ENCODE measurements at places on chromosomes 16 and 17. TPM values are rescaled to one million over a fixed set of nuclear protein-coding genes. Genes with fewer than 3 reads are reported as not detected.

The SHISA6 gene
- 0.17 TPM for polyA plus RNA-seq

The HP gene
- polyA plus RNA-seq: 0.92 TPM

The CNTNAP1 gene
- 7.7 TPM for polyA plus RNA-seq

The CBX2 gene
- 2.0 TPM for polyA plus RNA-seq

The RND2 gene
- polyA plus RNA-seq: 0.23 TPM

The CES3 gene
- 13.2 TPM for polyA plus RNA-seq

The ACSF3 gene
- 42.2 TPM for polyA plus RNA-seq

The P2RX1 gene
- polyA plus RNA-seq: 0.60 TPM

The MPO gene
- polyA plus RNA-seq: not detected

The CTRL gene
- polyA plus RNA-seq: 2.1 TPM

The AANAT gene
- not detected for polyA plus RNA-seq

The CD300A gene
- 10.9 TPM for polyA plus RNA-seq

The MTSS2 gene
- 5.4 TPM for polyA plus RNA-seq

The PRSS21 gene
- 0.58 TPM for polyA plus RNA-seq

The MYH3 gene
- 2.9 TPM for polyA plus RNA-seq

The KRTAP1-5 gene
- polyA plus RNA-seq: not detected

The CNTNAP4 gene
- under 0.01 TPM for polyA plus RNA-seq

The CCL16 gene
- 0.10 TPM for polyA plus RNA-seq

The MARCHF10 gene
- not detected for polyA plus RNA-seq

The OR1G1 gene
- polyA plus RNA-seq: not detected

The HSPB9 gene
- polyA plus RNA-seq: not detected

The TMEM11 gene
- polyA plus RNA-seq: 40.2 TPM

The CHST5 gene
- polyA plus RNA-seq: 13.9 TPM

The ATP1B2 gene
- not detected for polyA plus RNA-seq

The KRT12 gene
- polyA plus RNA-seq: 1.8 TPM

Data from sigmoid colon (tissue), 7 donors.